ENCODE measurements at places on chromosomes 11 and 22.

DNA sequence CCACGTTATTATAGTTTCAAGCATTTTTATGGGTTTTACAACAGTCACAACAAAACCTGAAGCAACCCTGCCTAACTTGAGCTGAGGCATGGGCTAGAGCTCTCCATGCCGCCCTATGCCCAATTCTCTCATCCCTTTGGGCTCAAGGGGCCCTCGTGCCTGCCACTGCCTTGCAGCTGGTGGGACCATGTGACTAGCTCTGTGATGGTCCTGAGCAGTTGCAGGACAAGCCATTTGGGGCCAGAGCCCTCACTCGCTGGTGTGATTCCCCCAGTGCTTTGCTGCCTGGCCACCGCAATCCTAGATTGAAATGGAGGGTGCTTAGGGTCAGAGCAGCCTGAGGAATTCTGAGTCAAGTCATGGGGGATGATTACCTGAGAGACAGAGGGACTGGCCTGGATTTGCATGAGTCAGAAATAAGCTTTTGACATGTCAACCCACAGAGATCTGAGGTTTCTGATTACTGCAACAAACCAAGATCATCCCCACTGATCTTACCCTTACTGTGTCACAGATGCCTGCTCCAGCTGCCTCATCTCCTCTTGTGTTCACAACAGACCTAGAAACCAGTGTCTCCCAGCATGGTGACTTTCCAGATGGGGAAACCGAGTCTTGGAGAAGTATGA lies 323.7 kb downstream of the BRD1 start:
- no peak for DNase-seq

GRCh38 chr11:128532016-128532571 lies 55.3 kb downstream of the ETS1 start:
- DNase-seq: no peak

GRCh38 chr11:69114811-69115523 lies 40.8 kb upstream of the SMIM38 start:
- DNase-seq: no peak

- DNase-seq: no peak
Measured at GRCh38 chr11:65563601-65564000, 5.4 kb upstream of the LTBP3 start.

DNA sequence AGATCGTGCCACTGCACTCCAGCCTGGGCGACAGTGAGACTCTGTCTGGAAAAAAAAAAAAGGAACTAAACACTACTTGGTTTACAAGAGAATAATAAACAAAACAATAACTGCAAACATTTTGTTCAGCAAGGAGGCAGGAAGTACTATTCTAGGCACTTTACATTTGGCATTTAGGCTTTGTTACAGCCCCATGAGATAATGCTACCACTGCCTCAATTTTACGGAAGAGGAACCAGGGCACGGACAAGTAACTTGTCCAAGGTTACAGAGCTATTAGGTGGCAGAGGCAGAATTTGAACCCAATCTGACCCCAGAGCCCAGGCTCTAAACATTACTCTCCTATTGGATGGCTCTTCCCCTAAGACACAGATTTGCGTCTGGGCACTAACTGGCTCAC lies 108.7 kb upstream of the AKIP1 start:
- no peak for DNase-seq

- no peak for DNase-seq
Measured at GRCh38 chr11:116648247-116649174, 124.3 kb downstream of the BUD13 start.

GRCh38 chr22:17486313-17486712 lies 77.0 kb upstream of the SLC25A18 start:
- no peak for DNase-seq

GRCh38 chr11:126630488-126630887 lies 275.0 kb downstream of the ST3GAL4 start:
- DNase-seq: no peak

DNA sequence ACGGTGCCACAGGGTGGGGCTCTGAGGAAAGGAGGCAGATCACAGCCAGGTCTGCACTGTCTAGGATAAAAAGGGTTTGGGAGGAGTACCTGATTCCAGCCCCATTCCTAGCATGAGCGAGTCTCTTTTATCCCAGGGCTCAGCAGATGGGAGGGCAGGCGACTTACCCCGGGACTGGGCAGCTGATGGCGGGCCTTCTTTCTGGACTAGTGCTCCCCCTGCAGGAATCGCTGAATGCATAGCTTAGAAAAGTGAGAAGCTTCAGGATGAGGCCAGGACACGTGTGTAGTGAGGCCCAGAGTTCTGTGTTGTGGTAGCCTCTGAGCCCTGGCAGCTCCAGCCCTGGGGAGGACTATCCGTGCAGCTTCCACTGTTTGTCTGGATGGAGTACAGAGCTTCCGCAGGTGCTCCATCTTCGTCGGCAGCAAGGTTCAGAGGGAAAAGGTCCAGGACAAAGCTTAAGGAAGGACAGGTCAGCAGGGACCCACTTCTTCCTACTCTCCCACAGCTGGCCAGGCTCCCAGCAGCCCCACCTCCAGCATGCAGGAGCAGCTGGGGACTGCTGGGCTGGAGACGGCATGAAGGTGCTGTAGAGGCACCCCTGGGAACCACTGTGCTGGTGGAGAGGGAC lies 30.4 kb downstream of the COMMD9 start:
- DNase-seq: no peak
